ENCODE measurements at places on chromosomes 3 and 15. TPM values are rescaled to one million over a fixed set of nuclear protein-coding genes. Genes with fewer than 3 reads are reported as not detected.

DNA sequence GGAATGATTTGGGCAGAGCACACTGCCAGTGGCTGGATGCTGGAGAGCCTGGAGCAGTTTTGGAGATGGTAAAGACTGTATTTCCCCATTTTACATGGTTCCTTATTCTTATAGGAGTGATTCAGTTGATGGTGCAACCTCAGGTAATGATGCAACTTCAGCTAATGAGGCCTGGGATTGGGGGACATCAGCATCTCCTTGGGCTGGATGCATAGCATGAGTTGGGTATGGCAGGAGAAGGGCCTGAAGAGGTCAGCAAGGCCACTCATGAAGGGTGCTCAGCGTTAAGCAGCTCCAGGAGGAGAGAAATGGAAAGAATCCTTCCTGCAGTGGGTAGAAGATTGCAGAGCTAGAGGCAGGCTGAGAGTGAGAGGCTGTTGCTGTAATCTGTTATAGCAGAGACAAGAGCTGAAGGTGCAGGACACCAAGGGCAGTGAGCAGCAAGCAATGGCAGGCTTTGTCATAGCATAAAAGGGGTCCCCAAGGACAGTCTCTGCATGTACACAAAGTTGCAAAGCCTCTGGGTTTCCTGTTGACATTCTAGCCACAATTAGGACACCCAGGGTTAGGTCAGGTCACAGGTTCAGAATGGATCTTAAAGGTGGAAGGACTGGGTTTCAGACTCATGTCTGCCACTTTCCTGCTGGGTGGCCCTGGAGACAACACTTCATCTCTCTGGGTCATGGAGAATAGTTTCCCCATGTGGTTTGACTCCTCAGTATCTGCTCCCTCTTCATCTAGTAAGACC, 29.5 kb upstream of the SNRK start:
- no peaks in the 10 kb centered on the region for H3K36me3 ChIP-seq
- H3K27ac ChIP-seq = no peak overlapping the region
- H3K27me3 ChIP-seq = peaks cover 3% of the 10 kb centered on the region
- peak; percentile 13 for DNase-seq
- H3K4me3 ChIP-seq = no peak overlapping the region
- no peaks in the 10 kb centered on the region for H3K4me1 ChIP-seq

DNA sequence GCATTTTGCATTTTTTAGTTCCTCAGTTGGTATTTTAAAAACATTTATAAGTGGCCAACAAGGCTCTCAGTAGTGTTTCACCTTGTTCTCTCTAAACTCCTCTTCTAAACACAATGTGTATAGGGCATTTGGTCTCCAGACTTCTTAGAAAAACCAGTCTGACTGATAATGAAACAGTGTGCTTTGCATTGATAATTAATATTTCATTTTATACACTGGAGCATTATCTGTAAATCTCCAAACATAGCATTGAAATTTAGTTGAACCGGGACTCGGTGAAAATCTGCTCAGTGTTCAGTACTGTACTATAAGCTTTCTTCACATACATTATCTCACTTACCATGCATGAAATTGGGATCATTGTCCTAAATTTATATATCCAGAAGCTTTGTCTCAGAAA, 53.6 kb downstream of the SETD5 start:
- peaks cover 26% of the 10 kb centered on the region for H3K36me3 ChIP-seq
- no peaks in the 10 kb centered on the region for H3K27me3 ChIP-seq
- no peak for DNase-seq
- no peaks in the 10 kb centered on the region for H3K4me1 ChIP-seq

- H3K27me3 ChIP-seq = no peaks in the 10 kb centered on the region
- H3K36me3 ChIP-seq = no peaks in the 10 kb centered on the region
- peaks cover 11% of the 10 kb centered on the region for H3K4me1 ChIP-seq
- no peak overlapping the region for H3K4me3 ChIP-seq
- no peak overlapping the region for H3K27ac ChIP-seq
These were observed 2.8 kb downstream of the SCAANT1 start for GRCh38 chr3:63909431-63909830.

DNA sequence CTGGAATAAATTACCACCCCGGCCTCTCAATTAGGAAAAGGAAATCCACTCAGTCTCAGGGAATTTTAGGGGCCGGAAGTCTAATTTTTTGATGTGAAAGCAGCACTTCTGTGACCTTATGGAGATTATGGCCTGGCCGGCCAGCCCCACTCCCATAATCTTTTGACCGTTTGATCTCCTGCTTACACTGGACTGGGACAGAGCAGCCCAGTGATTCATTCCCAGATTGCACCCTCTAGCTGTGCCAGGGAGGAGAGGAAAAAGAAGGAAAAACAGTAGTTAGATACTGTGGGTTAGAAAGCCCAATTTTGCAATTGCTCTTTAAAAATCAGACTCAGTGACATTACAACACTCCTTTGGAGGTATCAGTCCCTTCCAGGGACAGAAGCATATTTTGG, 32.4 kb downstream of the GJD2 start:
- H3K4me3 ChIP-seq = no peak overlapping the region
- H3K36me3 ChIP-seq = no peaks in the 10 kb centered on the region
- peak; percentile 28 for DNase-seq
- peaks cover 4% of the 10 kb centered on the region for H3K27me3 ChIP-seq

DNA sequence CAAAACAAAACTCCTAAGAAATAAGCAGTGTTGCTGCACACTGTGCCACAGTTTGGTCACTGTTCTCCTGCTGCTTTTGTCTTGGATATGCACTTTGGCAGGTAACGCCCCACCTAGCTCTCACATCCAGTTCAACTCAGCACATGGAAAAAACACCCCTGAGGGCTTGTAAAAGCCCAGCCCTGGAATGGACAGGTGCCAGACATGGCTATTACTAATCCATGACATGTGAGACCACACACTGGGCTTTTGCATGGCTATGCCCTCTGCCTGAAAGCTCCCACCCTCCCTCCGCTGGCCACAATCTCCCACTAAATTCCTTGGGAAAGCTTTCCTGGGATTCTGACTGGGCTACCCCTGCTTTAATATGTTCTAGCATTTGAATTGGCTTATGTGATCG, 24.7 kb upstream of the ZBED2 start:
- no peak overlapping the region for H3K4me3 ChIP-seq
- no peak for DNase-seq
- H3K27me3 ChIP-seq = no peaks in the 10 kb centered on the region
- no peaks in the 10 kb centered on the region for H3K36me3 ChIP-seq
- no peak overlapping the region for H3K27ac ChIP-seq

DNA sequence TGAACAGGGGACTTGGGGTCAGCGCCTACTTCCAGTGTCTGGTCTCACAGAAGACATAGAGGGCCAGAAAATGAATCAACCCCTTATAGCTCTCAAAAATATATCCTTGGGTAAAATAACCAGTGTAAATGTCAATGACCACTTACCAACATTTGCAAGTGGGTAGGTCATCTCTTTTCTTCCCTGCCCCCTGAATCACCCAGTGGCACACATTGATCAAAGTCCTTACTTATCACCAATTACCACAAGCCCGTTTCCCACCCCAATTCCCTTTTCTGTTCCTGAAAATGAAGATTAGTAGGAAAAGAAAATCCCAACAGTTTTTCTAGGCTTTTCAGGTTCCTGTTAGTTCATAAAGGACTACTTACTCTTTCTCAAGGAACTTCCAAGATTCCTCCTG, 70.5 kb upstream of the HEG1 start:
- H3K27me3 ChIP-seq = no peaks in the 10 kb centered on the region
- H3K27ac ChIP-seq = peak overlapping the region; percentile 75

Gene POMGNT2
- 13.1 TPM for total RNA-seq

- H3K36me3 ChIP-seq = no peaks in the 10 kb centered on the region
- H3K27me3 ChIP-seq = no peaks in the 10 kb centered on the region
- peak; percentile 3 for DNase-seq
- peaks cover 5% of the 10 kb centered on the region for H3K4me1 ChIP-seq
- no peak overlapping the region for H3K27ac ChIP-seq
These were observed 8.0 kb upstream of the KBTBD8 start for GRCh38 chr3:66989860-66990696.

GRCh38 chr15:94042180-94042928, 189.0 kb upstream of the MCTP2 start:
- peak; percentile 64 for DNase-seq
- no peaks in the 10 kb centered on the region for H3K27me3 ChIP-seq
- H3K4me1 ChIP-seq = no peaks in the 10 kb centered on the region
- no peaks in the 10 kb centered on the region for H3K36me3 ChIP-seq

Gene CCR8
- not detected for total RNA-seq

GRCh38 chr3:101249522-101249921, 70.9 kb downstream of the IMPG2 start:
- no peak overlapping the region for H3K27ac ChIP-seq
- DNase-seq = no peak
- no peak overlapping the region for H3K4me3 ChIP-seq
- no peaks in the 10 kb centered on the region for H3K36me3 ChIP-seq
- no peaks in the 10 kb centered on the region for H3K27me3 ChIP-seq
- no peaks in the 10 kb centered on the region for H3K4me1 ChIP-seq

DNA sequence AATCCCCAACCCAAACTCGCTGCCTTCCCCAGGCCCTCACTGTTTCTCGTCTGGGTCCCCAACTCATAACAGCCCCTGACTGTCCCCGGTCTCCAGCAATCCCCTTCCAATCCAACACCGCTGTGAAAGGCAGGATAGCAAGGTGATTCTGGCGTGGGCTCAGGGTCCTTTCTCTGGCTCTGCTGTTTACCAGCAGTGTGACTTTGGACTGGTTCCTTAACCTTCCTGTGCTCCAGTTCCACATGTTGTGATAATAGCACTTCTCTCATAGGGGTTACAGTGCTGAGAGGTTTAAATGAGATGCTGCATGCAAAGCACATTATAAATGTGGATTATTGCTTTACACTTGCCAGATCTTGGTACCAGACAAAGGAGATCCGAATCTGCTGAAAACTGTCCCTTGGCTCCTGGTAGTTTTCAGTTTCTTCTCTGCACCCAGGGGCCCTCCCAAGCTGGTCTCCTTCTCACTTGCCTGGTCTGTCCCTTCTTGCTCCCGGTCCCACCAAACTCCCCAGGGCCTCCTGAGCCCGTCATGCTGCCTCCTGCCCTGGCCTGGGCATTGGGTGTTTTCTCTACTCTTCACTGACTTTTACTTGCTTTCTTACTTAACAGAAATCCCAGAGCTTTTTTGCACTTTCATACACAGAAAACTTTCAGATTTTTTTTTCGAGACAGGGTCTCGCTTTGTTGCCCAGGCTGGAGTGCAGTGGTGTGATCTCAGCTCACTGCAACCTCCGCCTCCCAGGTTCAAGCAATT, 26.8 kb upstream of the CYP11A1 start:
- H3K27ac ChIP-seq = no peak overlapping the region
- peaks cover 30% of the 10 kb centered on the region for H3K4me1 ChIP-seq
- H3K4me3 ChIP-seq = no peak overlapping the region
- no peaks in the 10 kb centered on the region for H3K27me3 ChIP-seq
- no peak for DNase-seq

DNA sequence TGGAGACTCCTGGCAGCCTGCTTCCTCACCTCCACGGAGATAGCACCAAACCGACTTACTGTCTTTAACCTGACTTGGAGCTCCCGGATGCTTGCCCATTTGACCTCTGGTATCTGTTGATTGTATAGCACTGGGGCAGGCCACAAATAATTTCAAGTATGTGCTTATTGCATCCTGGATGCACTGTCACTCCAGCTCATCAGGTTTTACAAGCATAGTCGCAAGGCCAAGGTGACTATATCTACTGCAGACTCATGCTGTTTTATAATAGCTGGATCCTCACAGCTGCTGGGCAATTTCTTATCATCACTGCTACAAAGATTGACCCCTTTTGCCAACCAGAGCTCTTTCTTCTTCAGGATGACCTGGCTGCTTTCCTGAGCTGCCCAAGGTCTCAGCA, 45.6 kb downstream of the PEX5L start:
- H3K4me1 ChIP-seq = no peaks in the 10 kb centered on the region
- H3K27me3 ChIP-seq = no peaks in the 10 kb centered on the region
- H3K27ac ChIP-seq = no peak overlapping the region

DNA sequence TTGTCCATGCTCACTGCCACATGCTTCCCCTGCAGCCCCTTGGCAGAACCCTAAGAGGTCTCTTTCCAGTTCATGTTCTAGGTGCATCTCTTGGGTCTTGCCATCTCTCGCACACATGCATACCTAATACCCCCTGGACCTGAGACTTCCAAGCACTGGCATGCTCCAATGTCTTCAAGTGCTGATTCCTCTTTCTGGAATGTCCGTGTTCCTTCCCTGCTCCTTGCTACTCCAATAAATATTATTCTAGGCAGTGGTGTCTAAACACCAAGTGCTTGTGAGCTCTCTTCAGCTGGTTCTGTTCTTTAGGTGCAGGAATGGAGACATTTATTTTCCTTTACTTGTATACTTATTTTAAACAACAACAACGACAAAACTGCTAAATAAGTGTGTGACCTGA, 370.1 kb downstream of the LPP start:
- DNase-seq = peak; percentile 60
- H3K27me3 ChIP-seq = no peaks in the 10 kb centered on the region
- H3K36me3 ChIP-seq = no peaks in the 10 kb centered on the region

GRCh38 chr3:111738238-111738637, 120.8 kb upstream of the PHLDB2 start:
- peaks cover 11% of the 10 kb centered on the region for H3K4me1 ChIP-seq
- DNase-seq = no peak
- no peaks in the 10 kb centered on the region for H3K36me3 ChIP-seq
- no peak overlapping the region for H3K27ac ChIP-seq
- no peaks in the 10 kb centered on the region for H3K27me3 ChIP-seq
- H3K4me3 ChIP-seq = no peak overlapping the region

- H3K27ac ChIP-seq = no peak overlapping the region
- H3K36me3 ChIP-seq = no peaks in the 10 kb centered on the region
- H3K27me3 ChIP-seq = no peaks in the 10 kb centered on the region
These were observed 253.3 kb downstream of the PTPRG start for GRCh38 chr3:61814674-61815073.

DNA sequence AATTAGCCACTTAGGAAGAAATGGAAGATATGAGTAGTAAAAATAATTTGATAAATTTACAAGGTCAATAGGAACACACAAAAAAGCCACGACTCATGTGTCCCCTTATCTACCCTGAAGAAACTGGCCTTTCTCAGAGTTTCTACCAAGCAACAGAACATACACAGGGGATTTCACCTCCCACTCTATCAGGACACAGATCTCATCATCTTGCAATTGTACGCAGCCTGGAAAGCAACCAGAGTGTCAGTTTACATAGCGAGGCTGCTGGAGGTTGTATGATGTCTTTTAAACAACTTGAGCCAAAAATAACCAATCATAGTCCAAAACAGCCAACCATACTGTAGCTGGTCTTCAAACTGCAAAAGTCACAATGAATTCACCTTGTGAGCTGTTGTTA, 19.7 kb upstream of the LMOD3 start:
- H3K4me3 ChIP-seq = no peak overlapping the region
- H3K27ac ChIP-seq = no peak overlapping the region
- H3K4me1 ChIP-seq = no peaks in the 10 kb centered on the region
- H3K36me3 ChIP-seq = no peaks in the 10 kb centered on the region

- DNase-seq = no peak
- H3K27ac ChIP-seq = no peak overlapping the region
- H3K36me3 ChIP-seq = no peaks in the 10 kb centered on the region
- no peaks in the 10 kb centered on the region for H3K4me1 ChIP-seq
- no peak overlapping the region for H3K4me3 ChIP-seq
These were observed 45.1 kb downstream of the CMTM7 start for GRCh38 chr3:32436816-32437189.

GRCh38 chr15:84081391-84082168, 154.0 kb upstream of the GOLGA6L4 start:
- no peaks in the 10 kb centered on the region for H3K36me3 ChIP-seq
- no peaks in the 10 kb centered on the region for H3K27me3 ChIP-seq
- DNase-seq = peak; percentile 56
- H3K4me3 ChIP-seq = no peak overlapping the region

Gene DNAH12
- total RNA-seq = under 0.01 TPM

- peaks cover 3% of the 10 kb centered on the region for H3K27me3 ChIP-seq
- no peaks in the 10 kb centered on the region for H3K4me1 ChIP-seq
- H3K4me3 ChIP-seq = peak overlapping the region; percentile 61
These were observed 110.5 kb upstream of the GAP43 start for GRCh38 chr3:115512565-115513415.

GRCh38 chr15:90979582-90979981, 14.8 kb downstream of the PRC1 start:
- no peaks in the 10 kb centered on the region for H3K4me1 ChIP-seq
- no peaks in the 10 kb centered on the region for H3K27me3 ChIP-seq
- H3K36me3 ChIP-seq = peaks cover 17% of the 10 kb centered on the region
- no peak overlapping the region for H3K4me3 ChIP-seq
- H3K27ac ChIP-seq = no peak overlapping the region

Data from fibroblast of lung (primary cell).